ENCODE measurements at places on chromosomes 4 and X.
A peak's percentile ranks its signal among the peaks of the same experiment; 100 is the strongest.

- DNase-seq: no peak
These were observed 23.2 kb downstream of the NDNF start for GRCh38 chr4:121049072-121049599.

DNA sequence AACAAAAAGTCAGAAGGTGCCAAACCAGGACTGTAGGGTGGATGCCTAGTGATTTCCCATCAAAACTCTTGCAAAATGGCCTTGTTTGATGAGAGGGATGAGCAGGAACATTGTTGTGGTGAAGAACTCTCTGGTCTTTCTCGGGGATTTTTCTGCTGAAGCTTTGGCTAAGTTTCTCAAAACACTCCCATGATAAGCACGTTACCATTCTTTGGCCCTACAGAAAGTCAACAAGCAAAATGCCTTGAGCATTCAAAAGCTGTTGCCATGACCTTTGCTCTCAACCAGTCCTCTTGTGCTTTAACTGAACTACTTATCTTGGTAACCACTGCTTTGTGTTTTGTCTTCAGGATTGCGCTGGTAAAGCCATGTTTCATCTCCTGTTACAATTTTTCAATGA is 3.0 kb upstream of the SEC31A start:
- no peak for DNase-seq

- DNase-seq: peak; percentile 67
These were observed 17.0 kb upstream of the TMEM154 start for GRCh38 chr4:152696764-152697261.

GRCh38 chr4:143599827-143600226 is 86.3 kb downstream of the SMARCA5 start:
- no peak for DNase-seq

- DNase-seq: no peak
These were observed 546.9 kb downstream of the BCOR start for GRCh38 chrX:39550795-39551361.

DNA sequence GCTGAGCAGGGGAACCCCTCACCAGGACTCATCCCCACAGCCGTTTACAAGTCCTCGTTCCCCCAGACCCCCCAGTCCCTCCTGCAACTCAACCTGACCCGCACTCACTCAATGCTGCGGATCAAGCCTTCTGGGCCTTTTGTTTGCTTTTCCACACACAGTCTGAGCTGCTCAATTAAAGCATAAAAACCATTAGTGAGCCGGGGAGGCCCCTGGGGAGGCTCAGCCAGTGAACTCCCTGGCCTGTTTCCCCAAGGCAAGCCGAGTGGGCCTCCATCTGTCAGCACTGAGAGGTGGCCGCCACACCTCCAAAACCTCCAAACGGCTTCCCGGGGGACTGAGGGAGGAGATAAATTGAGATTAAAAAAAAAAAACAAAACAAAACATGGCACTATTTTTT is 158.5 kb downstream of the SHOX start:
- DNase-seq: no peak

DNA sequence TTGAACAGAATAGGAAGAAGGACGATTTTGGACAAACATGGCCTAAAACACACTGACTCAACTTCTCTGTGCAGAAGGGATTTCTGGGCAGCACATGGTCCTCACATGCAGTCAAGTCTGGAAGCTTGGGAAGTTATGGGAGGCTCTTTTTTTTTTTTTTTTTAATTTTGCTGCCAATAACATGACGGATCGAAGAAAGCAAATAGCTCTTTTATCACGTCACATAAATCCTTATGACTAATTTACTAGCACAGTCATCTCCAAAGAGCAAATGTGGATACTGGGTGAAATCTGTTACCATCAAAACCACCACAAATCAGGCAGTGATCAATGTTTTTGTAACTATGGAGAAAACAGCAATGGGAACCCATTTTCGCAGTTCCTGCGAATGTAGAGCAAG is 193.3 kb upstream of the FAM9B start:
- DNase-seq: no peak

DNA sequence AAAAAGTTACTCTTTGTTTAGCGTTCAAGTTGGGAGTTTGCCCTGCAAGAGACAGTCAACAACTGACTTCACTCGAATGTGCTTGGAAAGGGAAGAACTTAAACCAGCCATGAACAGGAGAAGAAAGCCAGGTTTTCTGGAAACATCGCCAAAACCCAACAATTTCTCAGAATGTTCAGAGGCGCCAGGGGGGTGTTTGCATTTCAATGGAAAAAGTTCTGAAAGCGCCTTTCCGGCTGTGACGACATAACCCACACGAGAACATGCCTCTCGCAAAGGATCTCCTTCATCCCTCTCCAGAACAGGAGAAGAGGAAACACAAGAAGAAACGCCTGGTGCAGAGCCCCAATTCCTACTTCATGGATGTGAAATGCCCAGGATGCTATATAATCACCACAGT is 78.1 kb upstream of the ADGRA3 start:
- no peak for DNase-seq

- no peak for DNase-seq
These were observed 229.4 kb downstream of the FBXW7 start for GRCh38 chr4:152306541-152306940.

DNA sequence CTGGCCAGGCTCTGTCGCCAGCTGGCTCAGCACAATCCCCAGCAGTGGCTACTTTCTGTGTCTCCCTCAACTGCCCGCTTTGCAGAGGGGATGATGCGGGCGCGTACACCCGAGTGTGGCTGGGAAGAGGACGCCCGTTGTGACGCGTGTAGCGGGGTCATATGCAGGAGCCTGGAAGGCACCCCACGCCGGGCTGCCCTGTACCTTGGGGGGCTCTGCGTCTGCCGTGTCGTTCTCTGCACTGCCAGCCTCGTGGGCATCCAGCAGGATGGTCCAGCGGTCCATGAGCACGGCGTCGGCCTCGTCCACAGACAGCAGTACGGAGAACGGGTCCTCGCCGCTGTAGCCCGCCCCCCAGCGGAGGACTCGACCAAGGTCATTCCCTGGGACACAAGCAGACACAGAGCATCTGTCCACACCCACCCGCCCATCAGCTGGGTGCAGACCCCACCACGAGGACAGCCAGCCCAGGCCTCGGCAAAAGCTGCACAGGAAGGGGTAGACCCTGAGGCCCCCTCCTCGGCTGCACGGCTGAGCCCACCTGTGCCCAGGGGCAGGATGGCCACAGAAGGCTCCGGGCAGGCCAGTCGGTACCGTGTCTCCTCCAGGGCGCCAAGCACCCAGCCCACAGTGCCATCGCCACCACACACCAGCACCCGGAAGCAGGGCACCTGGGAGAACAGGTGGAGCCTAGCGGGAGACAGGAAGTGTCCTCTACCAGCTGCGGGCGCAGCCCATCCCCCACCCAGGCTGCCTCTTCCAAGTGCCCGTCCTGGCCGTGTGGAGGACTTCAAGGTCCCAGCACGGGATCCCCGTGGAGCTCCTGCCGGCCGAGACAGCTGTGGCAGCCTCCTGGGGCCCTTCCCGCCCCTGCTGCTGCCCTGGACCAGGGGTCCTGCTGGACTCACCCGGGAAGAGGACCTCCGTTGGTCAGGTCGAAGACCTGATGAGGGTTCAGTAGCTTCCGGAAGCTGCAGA is 10.8 kb downstream of the DGKQ start:
- DNase-seq: no peak

GRCh38 chrX:15401378-15401777 is 17.2 kb upstream of the VEGFD start:
- no peak for DNase-seq

GRCh38 chr4:138111462-138112000 is 130.6 kb downstream of the SLC7A11 start:
- DNase-seq: no peak

- DNase-seq: peak; percentile 49
These were observed 55.0 kb downstream of the FAM53A start for GRCh38 chr4:1628892-1629698.

- no peak for DNase-seq
These were observed 33.1 kb downstream of the MSL3 start for GRCh38 chrX:11791090-11791489.

DNA sequence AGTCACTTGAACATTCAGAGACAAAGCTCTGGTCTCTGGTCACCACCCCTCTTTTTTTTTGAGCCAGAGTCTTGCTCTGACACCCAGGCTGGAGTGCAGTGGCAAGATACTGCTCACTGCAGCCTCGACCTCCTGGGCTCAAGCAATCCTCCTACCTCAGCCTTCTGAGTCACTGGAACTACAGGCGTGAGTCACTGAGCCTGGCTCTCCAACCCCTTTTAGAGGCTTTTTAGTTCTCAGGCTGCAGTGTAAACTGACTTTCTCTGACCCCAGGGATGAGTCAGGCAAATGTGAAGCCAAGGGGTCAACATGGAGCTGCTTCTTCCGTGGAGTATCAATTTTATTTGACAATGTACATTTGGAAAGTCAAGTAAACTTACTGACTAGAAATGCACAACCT is 229.2 kb downstream of the PTTG2 start:
- DNase-seq: no peak

- no peak for DNase-seq
These were observed 454.2 kb downstream of the GRIA2 start for GRCh38 chr4:157674699-157675098.
